Cortex of kidney (tissue), 1 donor: ENCODE measurements at places on chromosomes 2 and 18.

DNA sequence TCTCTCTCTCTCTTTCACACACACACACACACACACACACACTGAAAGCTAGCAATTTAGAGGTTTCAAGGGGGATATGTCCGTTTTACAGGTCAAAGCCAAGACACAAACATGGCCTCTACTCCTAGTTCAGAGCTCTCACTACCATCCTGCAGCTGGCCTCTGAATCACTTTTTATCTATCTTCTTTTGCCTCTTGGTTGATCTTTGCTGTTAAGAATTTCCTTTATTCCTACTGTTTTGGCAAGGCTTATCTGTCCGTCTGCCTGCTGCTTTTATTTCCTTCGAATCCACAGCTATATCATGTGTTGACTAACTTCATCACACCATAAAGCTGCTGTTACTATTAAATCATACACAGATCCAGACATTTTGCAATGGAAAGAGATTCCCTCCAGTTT is 543.0 kb downstream of the PLCL1 start:
- DNase-seq: no peak

DNA sequence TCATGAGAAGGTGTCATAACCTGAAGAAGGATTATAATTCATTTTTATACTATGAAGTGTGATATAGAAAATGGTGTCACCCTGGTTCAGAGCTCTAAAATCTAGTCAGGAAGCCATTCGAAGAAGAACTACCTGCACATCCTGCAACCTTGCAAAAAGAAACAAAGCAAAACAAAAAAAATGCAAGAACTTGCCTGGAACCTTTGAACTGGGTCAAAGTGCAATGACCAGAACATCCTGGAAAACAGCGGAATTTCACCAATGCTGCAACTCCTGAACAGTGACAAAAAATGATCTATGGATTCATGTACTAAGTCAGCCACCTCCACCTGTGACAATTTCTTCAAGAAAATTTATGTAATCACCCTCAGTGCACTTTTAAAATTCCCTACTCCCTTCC is 1083.3 kb upstream of the GYPC start:
- no peak for DNase-seq

DNA sequence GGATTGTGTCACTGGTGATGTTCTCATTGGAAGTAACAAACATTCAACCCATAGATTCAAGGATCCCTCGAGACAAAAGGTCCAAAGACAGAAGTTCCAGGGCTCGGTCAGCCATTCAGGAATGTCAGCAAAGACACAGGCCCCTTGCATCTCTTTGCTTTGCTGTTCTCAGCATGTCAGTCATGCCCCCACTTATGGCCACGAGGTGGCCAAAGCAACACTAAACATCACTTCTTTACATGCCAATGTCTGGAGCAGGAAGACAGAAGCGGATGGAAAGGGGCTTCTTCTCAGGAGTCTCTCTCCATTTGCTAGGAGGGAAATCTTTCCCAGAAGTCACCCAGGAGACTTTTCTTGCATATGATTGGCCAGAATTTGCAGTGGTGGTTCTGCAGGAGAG is 191.6 kb upstream of the SP5 start:
- no peak for DNase-seq

DNA sequence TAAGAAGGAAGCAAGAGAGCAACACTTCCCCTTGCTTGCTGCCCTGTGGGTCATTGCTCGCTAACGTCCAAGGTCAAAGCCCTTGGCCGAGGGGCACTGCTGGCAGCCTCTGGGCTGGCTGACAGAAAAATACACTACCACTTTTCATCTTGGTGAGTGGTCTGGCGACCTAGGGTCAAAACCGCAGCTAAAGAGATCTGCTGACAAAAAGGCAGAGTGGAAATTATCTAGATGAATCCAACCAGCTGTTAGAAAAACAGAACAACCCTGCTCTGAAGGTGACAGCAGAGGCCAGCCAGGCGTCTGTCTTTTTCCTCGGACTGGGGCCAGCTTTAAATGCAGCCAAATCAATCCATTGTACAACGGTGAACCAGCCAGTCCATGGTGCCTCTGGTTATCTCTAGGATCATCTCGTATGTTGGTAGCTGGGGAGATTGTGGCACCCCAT is 92.6 kb downstream of the CD8B2 start:
- no peak for DNase-seq

GRCh38 chr2:69223759-69224511 is 163.1 kb downstream of the GFPT1 start:
- no peak for DNase-seq

- no peak for DNase-seq
Measured at GRCh38 chr2:37769551-37769950, 98.1 kb upstream of the CDC42EP3 start.

- no peak for DNase-seq
Measured at GRCh38 chr2:53576166-53576565, 191.4 kb upstream of the CHAC2 start.

- DNase-seq: no peak
Measured at GRCh38 chr2:128362889-128363228, 44.2 kb upstream of the HS6ST1 start.

DNA sequence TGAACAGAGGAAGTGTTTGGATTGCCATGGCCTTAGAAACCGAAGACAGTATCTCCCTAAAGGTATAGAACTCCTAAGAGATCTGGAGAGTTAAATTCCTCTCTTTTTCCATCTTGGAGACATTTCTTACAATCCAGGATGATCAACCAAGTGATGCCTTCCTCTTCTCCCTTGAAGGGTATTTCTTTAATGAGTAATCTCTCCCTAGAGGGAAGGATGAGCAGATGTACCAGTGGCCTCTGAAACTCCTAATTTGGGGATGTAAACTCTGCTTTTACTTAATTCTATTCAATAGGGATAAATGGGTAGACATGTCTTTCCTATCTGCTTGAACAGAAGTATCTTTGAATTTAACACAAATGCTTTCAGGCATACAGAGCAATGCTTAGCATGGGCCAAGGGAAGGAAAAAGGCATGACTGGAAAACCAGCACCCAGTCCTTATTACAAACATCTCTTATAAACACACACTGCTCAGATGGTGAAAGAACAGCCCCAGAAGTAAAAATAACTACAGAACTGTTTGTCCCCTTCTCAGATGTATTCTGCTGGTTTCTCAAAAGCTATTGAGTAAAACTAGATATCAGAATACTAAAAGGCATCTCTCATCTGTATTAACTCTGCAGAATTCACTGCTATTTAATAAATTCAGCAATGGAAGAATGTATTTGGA is 4.7 kb upstream of the THNSL2 start:
- no peak for DNase-seq

GRCh38 chr18:68447286-68447685 is 267.6 kb downstream of the TMX3 start:
- DNase-seq: no peak

- DNase-seq: no peak
Measured at GRCh38 chr2:23691106-23691470, 235.8 kb downstream of the ATAD2B start.

DNA sequence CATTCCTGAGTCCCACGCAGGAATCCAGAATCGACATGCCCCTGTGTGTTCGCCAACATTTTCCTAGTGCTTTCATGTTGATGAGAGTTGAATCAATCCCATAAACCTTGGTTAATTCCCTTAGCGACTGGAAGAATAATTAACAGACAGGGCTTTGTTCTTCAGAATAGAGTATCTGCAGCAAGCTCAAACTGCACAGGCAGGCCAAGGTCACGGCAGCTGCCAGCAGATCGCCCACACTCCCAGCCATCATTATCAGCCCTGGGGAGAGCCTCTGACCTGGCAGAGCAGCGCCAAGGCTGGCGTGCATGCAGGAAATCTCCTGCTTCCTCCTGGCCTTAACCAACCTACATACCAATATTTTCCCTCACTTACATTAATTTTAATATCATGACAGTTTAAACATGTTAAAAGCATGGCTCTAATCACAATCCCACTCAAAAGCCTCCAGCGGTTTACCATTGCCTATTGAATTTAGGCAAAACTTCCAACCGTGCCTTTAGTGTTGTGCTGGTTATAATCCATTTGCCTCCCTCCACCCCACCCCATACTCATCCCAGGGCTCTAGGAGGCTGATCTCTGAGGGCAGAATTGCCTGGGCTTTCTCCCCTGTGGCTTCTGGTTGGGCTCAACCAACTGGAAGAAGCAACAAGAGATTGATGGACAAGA is 46.8 kb upstream of the NCK2 start:
- DNase-seq: no peak

DNA sequence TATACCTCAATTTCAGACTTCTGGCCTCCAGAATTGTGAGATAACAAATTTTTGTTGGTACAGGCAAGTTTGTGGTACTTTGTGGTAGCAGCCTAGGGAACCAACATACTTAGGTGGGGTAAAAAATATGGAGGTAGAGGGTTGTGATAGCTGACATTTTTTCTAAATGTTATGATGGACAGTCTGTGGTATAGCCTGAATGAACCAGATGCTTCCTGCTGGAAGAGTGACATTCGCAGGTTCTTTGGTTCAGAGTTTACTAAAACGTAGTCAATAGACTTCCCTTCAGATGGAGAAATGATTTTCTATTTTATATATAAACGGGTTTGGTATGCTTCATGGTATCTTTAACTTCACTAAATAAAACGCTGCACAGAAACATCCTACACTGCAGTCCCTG is 42.8 kb downstream of the PMAIP1 start:
- no peak for DNase-seq

DNA sequence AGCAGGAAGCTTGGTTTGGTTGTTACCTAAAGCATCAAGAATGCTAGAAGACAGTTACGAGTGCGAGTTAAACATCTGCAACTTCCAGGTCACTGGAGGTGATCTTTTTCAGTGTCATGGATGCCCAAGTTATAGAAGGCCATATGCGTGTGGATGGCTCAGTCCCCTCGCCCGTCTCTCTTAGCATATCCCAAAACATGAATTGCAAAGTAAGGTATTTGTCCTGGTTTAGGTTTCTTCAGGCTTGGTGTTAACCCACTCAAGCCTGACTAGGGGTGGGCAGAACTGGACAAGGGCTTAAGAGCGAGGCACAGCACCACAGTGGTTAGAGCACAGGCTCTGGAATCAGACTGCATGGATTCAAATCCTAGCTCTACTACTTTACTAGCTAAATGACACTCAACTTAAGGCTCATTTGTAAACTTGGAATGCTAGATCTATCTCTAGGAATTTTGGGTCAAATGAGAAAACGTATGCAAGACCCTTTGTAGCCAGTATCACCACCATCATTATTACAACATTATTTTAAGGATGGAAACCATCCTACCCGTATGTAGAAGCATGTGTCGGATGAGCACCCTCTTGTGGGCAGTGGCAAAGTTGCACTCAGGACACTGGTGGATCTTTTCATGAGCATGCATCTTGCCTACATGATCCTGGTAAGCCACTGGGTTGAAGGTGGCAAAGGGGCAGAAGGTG is 11.2 kb downstream of the ZNF142 start:
- DNase-seq: no peak

DNA sequence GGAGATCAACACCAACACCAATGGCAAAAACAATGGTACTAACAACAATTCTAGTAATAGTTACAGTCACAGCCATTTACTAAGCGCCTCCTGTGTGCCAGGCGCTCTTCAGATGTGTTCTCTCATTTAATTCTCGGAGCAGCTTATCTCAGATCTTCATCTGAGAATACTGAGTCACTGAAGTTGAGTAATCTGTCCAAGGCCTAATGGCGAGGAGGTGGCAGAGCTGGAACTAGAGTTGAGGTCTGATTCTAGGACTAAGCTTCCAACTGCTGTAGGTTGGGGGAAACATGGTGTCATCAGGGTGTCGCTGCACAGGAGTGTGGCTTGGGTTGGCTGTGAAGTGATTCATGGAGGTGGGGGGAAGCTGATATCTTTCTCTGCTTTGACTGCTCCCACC is 156.1 kb downstream of the DYSF start:
- no peak for DNase-seq

DNA sequence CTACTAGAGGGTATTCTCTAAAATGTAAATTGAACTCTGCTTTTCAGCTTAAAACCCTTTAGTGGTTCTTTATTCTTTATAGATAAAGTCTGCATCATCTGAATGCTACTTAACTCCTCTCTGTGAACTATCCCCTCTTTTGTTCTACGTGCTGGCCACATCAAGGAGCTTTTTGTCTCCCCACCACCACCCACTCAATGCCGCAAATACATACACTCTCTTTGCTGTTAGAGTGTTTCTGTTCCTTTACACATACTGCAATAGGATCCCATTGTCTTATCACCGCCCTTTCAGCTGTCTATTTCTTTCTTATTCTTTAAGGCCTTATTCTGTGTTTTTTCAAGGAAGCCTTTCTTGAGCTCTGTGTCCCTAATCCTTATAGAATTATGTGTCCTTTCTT is 83.3 kb downstream of the EML4 start:
- DNase-seq: no peak

DNA sequence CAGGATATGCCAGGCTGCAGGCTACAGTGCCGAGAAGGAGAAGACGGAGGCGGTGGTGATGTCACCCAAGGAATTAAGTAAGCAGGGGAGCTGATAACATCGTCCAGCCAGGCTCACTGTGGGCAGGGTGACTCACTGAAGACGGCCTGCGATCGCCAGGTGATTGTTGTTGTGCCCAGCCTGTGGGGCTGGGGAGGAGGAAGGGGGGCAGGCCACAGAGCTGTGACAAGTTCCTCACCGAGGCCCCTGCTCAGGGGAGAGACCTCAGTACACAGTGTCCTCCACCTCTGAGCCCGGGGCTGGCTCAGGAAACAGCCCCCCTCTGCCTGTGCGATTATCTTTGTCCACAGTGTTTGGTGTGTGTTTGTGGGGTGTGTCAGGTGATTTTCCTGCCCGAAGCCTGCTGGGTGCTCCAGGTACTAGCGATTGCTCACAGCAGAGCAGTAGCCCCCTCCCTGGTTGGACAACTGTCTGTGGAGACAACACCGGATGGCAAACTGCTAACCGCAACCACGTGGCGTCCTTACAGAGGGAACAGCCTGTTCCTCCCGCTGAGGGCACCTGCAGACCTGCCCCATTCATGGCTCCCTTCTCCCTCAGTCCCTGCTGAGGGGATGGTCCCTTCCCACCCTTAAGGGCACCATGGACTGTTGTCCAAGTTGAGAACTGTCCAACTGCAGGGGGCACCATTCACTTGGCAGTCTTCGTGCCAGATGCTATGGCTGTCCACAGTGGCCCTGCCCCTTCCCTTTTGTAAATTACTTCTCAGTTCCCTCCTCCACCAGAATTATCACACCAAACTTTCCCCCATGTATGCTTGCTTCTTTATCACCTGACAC is 95.1 kb downstream of the ZFP36L2 start:
- no peak for DNase-seq

DNA sequence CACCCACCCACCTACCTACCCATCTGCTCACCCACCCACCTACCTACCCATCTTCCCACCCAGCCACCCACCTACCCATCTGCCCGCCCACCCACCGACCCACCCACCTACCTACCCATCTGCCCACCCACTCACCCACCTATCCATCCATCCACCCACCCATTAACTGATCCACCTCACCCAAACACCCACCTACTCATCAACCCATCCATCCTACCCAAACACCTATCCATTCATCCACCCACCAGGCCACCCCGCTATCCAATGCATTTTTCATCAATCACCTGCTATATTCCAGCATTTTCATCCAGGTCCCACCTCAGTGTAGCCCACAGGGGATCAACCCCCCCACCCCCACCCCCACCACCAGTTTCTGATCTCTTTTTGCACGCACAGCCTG is 121.8 kb downstream of the GLI2 start:
- DNase-seq: no peak

- no peak for DNase-seq
Measured at GRCh38 chr2:151374436-151374835, 17.0 kb downstream of the TNFAIP6 start.
